ENCODE measurements at places on chromosomes 6 and 20.
A peak's percentile ranks its signal among the peaks of the same experiment; 100 is the strongest.

DNA sequence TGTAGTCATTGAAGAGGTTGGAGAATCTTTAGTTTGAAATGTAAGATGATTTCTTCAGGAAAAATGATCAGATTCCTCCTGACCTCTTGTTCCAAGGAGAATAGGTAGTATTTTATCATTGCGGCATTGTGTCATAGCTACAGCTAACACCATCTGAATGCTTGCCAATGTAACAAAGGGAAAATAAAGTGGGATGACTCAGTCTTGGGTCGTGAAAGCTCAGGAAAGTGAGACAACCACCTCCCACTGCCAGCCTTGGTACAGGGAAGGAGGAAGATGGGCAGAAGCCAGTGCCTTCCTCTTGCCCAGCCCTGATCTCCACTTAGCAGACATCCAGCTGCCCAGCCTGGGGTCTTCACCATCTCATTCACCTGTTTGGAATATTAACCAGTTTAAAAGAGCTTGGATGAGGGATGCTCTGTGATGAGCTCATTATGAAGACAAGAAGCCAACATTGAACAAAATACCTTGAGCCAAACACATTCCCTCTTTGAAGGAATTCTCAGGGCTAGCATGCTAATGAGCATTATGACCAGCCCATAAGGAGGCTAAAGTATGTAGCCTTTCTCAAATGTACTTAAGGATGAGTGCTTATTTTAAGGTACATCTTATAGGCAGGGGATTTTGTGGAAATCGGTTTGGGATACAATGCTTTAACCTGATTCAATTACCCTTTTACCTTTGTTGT, 40.0 kb upstream of the APCDD1L start:
- DNase-seq = no peak

GRCh38 chr20:46955601-46956556, 61.2 kb downstream of the EYA2 start:
- no peak for DNase-seq

DNA sequence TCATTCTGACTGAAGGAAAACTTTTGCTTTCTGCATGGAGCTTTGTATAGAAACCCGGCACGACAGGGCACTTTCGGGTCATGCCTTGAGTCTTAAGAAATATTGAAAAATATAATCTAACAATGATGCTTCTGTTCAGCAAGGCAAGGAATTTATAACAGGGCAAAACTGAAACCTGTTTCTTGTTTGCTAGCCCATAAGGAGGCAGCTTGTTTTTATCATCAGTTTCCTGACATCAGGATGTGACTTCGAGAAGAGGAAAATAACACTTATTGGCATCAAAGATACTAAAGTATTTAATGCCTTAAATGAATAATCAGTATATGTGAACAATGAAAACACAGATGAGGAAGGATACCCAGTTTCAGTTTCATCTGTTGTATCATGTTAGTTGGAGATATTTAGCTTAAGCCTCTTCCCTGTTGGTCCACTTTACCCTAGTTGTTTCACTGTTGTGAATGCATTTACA, 146.5 kb downstream of the CDKAL1 start:
- DNase-seq = peak; percentile 7

- DNase-seq = no peak
Observed at GRCh38 chr6:143135797-143136561, 75.3 kb downstream of the AIG1 start.

DNA sequence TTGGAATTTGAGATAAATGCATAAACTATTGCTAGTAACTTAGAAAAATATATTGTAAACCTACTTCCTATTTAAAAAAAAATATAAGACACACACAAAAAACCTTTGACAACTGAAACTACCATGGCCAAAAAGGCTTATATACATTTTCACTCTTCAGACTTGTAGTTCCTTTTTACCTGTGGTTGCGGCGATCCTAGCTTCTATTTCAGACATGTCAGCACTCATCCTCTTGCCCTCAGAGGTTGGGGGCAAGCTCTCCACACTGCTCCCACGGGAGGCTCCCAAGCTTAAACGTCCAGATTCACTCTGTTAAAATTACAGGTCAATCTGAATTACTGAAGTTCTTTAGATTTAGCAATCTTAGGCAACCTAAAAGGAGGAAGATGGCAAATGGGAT, 39.8 kb downstream of the MAP3K7 start:
- DNase-seq = no peak

DNA sequence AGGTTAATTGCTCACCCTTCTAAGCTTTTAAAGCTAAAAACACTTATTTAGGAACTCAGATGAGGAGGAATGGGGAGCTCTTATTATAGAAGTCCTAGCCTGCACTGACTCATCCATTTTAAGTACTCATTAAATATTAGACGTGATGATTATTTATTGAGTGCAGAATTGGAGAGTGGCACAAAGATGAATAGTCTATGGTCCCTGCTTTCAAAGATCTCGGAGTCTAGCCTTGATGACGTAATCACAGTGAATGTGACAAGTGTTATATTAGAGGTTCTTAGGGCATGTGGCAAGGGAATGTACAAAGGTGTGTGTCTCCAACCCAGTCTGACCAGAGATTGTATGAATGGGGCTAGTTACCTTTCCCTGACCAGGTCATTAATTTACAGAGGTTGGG, 68.7 kb upstream of the CD83 start:
- no peak for DNase-seq

- no peak for DNase-seq
Observed at GRCh38 chr6:167856474-167856873, 29.8 kb downstream of the AFDN start.

DNA sequence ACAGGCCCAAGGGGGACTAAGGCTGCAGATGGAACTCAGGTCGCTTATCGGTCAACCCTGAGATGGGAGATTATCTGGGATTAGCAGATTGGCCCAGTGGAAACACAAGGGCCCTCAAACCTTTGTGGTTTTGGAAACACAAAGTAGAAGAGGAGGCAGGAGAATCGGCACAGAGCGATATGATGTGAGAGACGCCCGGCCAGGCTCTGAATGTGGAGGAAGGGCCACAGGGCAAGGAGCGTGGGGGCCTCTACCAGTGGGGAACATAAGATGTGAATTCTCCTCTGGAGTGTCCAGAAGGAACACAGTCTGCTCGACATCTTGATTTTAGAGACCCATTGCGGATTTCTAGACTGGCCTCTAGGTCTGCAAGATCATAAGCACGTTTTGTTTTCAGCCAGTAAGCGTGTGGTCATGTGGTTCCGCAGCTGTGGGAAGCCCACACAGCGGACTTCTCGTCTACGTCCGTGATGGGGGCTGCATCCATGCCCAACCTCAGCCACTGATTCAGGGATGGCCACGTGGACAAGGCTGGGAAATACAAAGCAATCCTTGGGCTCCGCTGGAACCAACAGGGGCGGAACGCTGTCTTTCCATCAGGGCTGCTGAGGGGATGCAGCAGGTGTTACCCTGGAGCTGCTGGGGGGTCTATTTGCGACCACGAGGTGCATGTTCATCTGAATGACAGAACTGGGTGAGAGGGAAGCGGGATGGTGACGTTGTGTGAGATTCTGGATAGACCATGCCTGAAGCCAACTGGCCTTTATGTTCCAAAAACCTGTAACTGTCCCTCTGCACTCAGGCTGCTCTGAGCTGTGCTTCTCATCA, 127.6 kb upstream of the PMEPA1 start:
- DNase-seq = no peak

DNA sequence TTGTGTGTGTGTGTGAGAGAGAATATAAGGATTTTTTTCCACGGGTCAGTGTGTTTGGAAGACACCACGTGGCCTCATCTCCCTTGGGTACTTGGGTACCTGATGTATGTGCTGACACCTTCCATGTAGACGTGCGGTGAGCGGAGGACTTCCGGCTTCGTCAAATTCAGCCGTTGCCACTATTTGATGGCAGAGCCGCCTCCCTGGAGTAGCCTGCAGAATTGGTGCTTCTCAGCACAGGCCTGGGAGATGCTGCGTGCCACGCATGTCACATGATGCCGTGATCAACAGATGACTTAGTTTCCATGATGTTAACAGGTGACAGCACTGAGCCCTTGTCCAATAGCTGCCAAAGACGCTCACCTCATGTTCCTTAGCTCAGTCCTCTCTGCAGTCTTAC, 69.4 kb downstream of the CDH4 start:
- no peak for DNase-seq

DNA sequence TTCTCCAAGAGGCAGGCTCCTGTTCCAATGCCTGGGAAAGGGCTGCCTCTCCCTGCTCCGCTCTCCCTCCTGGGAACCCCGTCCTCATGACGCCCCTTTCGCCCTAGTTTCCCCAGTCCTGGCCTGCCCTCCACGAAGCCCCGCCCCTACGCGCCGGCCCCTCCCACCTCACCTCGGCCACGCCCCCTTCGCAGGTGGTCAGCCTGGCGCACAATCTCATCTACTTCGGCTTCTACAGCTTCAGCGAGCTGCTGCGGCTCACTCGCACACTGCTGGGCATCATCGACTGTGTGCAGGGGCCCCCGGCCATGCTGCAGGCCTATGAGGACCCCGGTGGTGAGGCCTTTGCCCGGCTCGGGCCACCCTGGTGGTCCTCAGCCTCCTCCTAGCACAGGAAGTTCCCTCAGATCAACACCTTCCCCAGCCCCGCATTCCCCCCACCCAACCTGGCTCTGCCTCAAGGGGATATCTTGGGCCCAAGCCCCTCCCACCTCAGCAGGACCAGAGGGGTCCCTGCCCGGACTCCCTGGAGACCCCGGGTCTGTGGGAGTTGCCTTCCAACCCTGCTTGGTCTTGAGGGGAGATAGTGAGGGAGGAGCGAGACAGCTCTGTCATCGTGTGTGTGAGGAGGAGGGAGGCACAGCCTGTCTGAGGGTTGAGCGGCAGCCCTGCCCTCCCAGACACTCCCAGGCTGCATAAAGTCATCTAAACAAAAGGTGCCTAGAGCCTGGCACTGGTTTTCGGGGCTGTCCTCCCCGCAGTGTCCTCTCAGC, 40.3 kb downstream of the UQCC2 start:
- DNase-seq = no peak

- DNase-seq = no peak
Observed at GRCh38 chr6:34974249-34974642, 85.2 kb downstream of the ANKS1A start.

- no peak for DNase-seq
Observed at GRCh38 chr6:39666706-39667489, 58.3 kb downstream of the KIF6 start.

GRCh38 chr6:29685718-29686326, 4.9 kb upstream of the ZFP57 start:
- no peak for DNase-seq

GRCh38 chr6:113644861-113645575, 212.1 kb upstream of the MARCKS start:
- DNase-seq = no peak
